ENCODE measurements at places on chromosomes 12 and 14.

- DNase-seq, result no peak
Measured at GRCh38 chr12:82182601-82183190, 175.5 kb downstream of the CCDC59 start.

- DNase-seq, result no peak
Measured at GRCh38 chr14:66610154-66610563, 102.2 kb downstream of the GPHN start.

- no peak for DNase-seq
Measured at GRCh38 chr14:100408350-100409002, 85.3 kb downstream of the SLC25A47 start.

DNA sequence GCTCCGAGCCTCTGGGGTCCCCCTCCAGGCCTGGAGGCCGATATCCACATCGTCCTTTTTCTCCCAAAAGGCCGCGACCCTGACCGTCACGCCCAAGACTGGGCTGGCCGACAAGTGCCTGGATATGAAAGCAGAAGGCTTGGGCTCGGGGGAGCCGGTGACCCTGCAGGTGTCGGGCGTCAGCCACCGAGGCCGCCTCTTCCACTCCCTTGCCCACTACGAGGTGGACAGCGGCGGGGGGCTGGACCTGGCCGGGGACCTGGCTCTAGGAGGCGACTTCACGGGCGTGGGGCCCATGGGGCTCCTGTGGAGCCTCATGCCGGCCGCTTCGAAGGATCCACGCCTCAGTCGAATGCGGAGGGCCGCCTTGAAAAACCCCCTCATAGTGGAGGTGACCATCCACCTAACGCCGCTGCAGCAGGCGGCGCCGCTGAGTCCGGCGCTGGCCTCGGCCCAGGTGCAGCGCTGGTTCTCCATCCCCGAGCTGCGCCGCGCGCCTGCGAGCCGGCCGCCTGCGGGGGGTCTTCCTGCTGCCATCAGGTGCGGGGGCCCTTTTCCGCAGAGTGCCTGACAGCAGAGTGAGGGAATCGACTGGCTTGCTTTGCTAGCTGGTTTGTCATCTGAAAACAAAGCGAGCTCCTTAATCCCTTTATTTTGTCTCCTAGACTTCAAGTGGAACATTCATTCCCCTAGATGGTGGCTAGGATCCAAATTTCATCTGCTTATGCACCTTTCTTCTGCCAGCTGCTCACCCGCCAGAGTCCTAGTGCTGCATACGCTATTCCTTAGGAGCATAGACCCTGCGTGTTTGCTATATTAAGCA is 10.6 kb upstream of the DNAL1 start:
- no peak for DNase-seq

GRCh38 chr12:109832541-109833306 is 474 bp downstream of the TRPV4 start:
- DNase-seq, result no peak

- no peak for DNase-seq
Measured at GRCh38 chr14:35406506-35407305, 2.2 kb upstream of the NFKBIA start.

DNA sequence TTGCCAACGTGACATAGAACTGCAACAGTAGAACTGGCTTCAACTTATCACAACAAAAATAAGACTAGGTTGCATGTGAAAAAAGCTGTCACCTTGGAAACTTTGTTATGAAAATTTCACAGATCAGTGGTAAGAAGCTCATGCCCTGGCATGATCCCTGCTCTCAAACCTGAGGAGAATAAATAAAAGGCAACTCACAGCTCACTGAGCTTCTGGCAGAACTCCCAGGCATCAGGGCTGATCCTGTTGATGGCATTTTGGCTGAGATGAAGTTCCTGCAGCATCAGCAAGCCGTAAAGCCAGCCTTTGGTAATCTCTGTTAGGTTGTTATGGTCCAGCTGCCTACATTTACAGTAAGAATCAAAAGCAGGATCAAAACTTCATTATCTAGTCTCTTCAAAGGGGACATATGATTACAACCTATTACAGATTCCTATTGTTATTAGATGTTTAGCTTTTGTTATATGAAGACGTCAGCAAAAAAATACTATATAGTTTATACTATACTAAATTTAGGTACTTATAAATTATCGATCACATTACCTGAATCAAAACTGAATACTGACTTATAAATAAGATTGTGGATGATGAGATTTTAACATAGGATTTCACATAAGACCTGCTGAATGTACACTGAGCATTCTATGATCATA is 32.0 kb downstream of the LRIG3 start:
- DNase-seq, result no peak

GRCh38 chr12:93737457-93738198 is 60.5 kb downstream of the CRADD start:
- no peak for DNase-seq

GRCh38 chr12:64826234-64826633 is 1.8 kb downstream of the TBC1D30 start:
- peak; percentile 34 for DNase-seq

GRCh38 chr14:52937306-52937705 is 13.5 kb downstream of the FERMT2 start:
- no peak for DNase-seq

Measured in stimulated activated CD4-positive, alpha-beta T cell treated with anti-CD3 and anti-CD28 coated beads, TNF-alpha, amount 100 ng/mL, for 24 hours (primary cell).